ENCODE measurements at places on chromosomes 5 and 9.
A peak's percentile ranks its signal among the peaks of the same experiment; 100 is the strongest.

GRCh38 chr5:39405083-39405843, 19.5 kb downstream of the DAB2 start:
- H3K27ac ChIP-seq = no peak overlapping the region
- no peaks in the 10 kb centered on the region for H3K27me3 ChIP-seq
- DNase-seq = no peak

GRCh38 chr5:6281818-6282217, 96.5 kb downstream of the MED10 start:
- no peak for DNase-seq
- no peak overlapping the region for H3K4me3 ChIP-seq
- H3K27ac ChIP-seq = no peak overlapping the region
- no peaks in the 10 kb centered on the region for H3K4me1 ChIP-seq

DNA sequence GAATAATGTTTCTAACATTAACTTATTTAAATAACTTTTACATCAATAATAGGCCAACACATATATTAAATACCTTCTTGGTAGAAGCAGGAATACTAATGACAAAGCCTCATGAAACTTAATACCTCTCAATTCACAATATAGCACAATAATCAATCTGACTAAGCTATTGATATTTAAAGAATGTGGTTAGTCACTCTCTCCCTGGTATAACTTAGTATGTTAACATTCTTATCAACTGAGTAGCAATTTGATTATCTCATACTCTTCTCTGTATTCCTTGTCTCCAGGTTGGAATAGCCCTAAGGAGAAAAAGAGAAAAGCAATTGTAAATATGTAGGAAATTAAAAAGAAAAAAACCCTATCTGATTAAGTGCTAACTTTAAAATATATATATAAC, 4.9 kb upstream of the PGGT1B start:
- no peak overlapping the region for H3K27ac ChIP-seq
- DNase-seq = no peak
- no peak overlapping the region for H3K4me3 ChIP-seq
- no peaks in the 10 kb centered on the region for H3K36me3 ChIP-seq

GRCh38 chr9:9605681-9606080, 1007.1 kb downstream of the PTPRD start:
- no peaks in the 10 kb centered on the region for H3K4me1 ChIP-seq
- H3K27me3 ChIP-seq = no peaks in the 10 kb centered on the region
- no peak for DNase-seq
- H3K4me3 ChIP-seq = no peak overlapping the region
- no peak overlapping the region for H3K27ac ChIP-seq

- no peaks in the 10 kb centered on the region for H3K4me1 ChIP-seq
- DNase-seq = no peak
- H3K27ac ChIP-seq = no peak overlapping the region
- H3K27me3 ChIP-seq = no peaks in the 10 kb centered on the region
- no peak overlapping the region for H3K4me3 ChIP-seq
These were observed 104.2 kb upstream of the RAI14 start for GRCh38 chr5:34551911-34552433.

GRCh38 chr9:98129451-98129881, 10.4 kb upstream of the TRIM14 start:
- no peaks in the 10 kb centered on the region for H3K27me3 ChIP-seq
- H3K4me1 ChIP-seq = peaks cover 13% of the 10 kb centered on the region
- peak; percentile 63 for DNase-seq
- H3K36me3 ChIP-seq = peaks cover 28% of the 10 kb centered on the region

GRCh38 chr5:110045158-110045557, 355.4 kb downstream of the MAN2A1 start:
- H3K4me3 ChIP-seq = no peak overlapping the region
- H3K4me1 ChIP-seq = no peaks in the 10 kb centered on the region
- no peaks in the 10 kb centered on the region for H3K36me3 ChIP-seq
- H3K27me3 ChIP-seq = no peaks in the 10 kb centered on the region

- H3K4me3 ChIP-seq = no peak overlapping the region
- no peak for DNase-seq
- H3K27ac ChIP-seq = no peak overlapping the region
- H3K27me3 ChIP-seq = no peaks in the 10 kb centered on the region
These were observed 14.1 kb upstream of the CARD19 start for GRCh38 chr9:93081931-93082330.

DNA sequence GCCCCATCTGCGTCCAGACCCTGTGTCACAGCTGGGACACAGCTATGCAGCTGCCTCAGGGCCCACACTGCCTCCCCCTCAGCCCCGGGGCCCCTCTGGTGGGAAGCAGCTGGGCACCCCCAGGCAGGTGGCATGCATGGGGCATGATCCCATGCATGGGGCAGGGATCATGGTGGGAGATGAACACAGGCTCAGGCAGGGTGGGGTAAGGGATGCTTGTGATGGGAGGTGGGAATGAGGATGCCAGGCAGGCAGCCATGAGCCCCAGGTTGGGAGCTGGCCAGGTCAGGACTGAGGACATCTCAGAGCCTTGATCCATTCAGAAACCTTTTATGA, 19.7 kb downstream of the EEIG1 start:
- H3K4me1 ChIP-seq = peaks cover 49% of the 10 kb centered on the region
- H3K27ac ChIP-seq = no peak overlapping the region
- DNase-seq = no peak
- no peak overlapping the region for H3K4me3 ChIP-seq
- H3K27me3 ChIP-seq = no peaks in the 10 kb centered on the region

DNA sequence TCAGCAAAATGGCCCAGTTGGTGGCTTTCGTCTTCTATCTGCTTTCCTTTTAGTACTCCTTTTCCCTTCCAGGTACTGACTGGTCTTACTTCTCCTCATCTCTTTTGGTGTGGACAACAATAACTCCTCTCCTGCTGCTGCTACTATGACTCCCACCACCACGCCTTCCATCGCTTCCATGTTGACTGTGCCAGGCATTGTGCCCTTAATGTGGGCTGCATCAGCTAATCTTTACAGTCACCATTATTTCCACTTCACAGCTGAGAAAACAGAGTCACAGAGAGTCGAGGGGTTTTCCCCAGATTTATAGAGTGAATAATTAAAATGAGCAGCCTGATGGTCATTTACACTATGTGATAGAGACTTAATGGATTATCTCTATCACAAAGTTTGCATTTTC, 184.9 kb upstream of the IL12B start:
- H3K27me3 ChIP-seq = no peaks in the 10 kb centered on the region
- no peak overlapping the region for H3K27ac ChIP-seq
- no peak for DNase-seq
- no peak overlapping the region for H3K4me3 ChIP-seq
- H3K36me3 ChIP-seq = no peaks in the 10 kb centered on the region

DNA sequence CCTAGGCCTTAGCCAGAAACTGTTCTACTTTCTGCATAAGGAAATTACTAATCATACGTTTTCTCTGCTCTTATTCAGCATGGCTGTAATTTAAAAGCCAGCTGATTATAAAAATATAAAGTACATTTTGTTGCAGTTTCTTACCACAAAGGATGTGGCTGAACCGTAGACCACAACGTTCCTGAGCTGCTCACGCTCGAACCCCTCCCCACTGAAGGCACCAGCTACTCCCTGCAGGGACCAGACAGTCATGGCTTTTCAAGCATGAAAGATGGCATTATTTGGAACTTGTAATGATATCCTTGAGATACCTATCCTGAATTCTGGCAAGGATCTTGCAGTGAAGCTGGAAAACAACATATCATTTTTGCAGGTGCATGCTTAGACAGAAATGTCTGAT, 91.8 kb upstream of the DMRT1 start:
- H3K4me3 ChIP-seq = no peak overlapping the region
- H3K27me3 ChIP-seq = no peaks in the 10 kb centered on the region
- H3K36me3 ChIP-seq = peaks cover 15% of the 10 kb centered on the region
- DNase-seq = no peak

DNA sequence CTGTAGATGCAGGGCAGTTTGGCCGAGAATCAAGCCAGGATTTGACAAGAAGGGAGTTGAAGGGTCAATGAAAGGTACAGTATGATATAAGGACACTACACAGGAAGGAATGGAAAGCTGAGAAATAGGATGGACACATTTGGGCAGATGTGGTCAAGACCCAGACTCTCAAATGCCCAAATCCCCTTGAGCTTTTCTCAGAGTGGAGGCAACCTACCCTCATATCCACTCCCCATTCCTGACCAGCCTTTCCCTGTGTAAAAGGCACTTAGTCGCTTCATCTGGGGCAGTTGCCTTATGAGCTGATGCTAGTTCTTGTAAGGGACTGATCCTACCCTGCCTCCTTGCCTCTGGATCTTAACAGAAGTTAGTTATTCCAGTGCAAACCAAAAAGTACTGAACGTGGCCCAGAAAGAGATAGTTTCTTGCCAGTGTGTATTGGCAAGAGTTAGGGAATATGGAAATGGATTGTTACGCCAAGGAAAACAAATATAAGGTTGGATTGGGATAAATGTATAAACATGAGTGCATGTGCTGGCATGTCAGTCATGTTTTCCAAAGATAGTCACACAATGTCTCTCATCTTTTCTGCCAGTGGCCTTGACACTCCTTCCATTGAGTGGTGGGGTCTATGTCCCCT, 4.1 kb upstream of the MCCC2 start:
- peaks cover 8% of the 10 kb centered on the region for H3K4me1 ChIP-seq
- DNase-seq = no peak
- no peaks in the 10 kb centered on the region for H3K27me3 ChIP-seq
- H3K27ac ChIP-seq = no peak overlapping the region

DNA sequence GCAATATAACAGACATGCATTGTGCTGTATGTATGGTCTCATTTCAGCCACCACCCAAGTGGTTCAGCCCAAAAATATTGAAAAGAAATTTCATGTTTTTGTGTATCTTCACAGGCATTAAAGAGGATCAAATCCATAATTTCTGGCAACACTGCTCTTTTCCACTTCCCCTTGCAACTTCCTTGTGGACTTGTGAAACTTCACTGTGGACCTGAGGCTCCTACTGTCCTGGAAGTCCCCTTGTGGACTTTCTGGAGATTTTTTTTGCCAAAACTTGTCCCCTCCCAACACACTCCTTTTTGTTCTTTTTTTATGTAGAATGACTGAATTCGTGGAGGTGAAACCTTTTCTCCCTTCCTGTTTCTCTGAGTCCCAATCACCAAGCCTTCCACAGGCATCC, 14.3 kb downstream of the OTULINL start:
- peaks cover 60% of the 10 kb centered on the region for H3K4me1 ChIP-seq
- DNase-seq = no peak
- H3K4me3 ChIP-seq = no peak overlapping the region

DNA sequence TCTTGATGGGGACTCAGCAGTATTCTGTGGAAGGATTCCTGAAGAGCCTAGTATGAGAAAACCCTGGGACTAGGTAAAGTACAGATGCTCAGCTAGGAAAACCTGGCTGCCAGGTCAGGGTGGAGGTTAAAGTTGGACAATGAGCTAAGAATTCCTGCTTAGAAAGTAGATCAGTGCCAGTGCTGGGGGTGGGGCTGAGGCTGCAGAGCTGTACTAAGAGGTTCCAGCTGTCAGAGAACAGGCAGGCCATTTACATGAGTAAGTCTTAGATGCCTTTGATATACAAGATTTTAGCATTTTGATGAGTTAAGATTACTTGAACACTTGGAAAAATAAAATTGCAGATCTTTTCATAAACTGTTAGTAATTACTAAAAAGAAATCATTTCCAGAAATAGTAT, 332.3 kb upstream of the NUDT12 start:
- DNase-seq = no peak
- no peaks in the 10 kb centered on the region for H3K4me1 ChIP-seq
- no peak overlapping the region for H3K4me3 ChIP-seq
- no peaks in the 10 kb centered on the region for H3K36me3 ChIP-seq
- no peaks in the 10 kb centered on the region for H3K27me3 ChIP-seq

DNA sequence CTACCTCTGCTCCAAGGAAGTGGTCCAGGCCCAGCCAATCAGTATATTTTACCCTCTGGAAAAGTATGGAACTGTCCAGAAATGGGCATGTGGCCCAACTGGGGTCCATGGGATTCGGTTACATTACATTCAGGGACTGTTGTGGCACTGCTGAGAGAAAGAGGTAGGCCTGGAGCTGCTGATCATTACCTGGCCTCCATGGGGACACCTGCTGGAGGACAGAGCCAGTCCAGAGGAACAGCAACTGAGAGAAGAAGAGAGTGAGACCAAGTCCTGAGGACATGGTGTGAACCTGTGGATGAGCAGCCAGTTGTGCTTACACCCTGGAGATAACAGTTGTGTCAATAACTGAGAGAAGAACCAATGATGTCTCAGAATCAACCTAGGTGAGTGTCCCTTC, 48.2 kb downstream of the HMHB1 start:
- H3K27me3 ChIP-seq = no peaks in the 10 kb centered on the region
- H3K27ac ChIP-seq = no peak overlapping the region
- H3K36me3 ChIP-seq = no peaks in the 10 kb centered on the region
- no peak for DNase-seq

GRCh38 chr5:57316798-57317327, 143.0 kb downstream of the GPBP1 start:
- no peaks in the 10 kb centered on the region for H3K36me3 ChIP-seq
- H3K4me1 ChIP-seq = peaks cover 4% of the 10 kb centered on the region
- no peak overlapping the region for H3K27ac ChIP-seq
- no peak overlapping the region for H3K4me3 ChIP-seq

DNA sequence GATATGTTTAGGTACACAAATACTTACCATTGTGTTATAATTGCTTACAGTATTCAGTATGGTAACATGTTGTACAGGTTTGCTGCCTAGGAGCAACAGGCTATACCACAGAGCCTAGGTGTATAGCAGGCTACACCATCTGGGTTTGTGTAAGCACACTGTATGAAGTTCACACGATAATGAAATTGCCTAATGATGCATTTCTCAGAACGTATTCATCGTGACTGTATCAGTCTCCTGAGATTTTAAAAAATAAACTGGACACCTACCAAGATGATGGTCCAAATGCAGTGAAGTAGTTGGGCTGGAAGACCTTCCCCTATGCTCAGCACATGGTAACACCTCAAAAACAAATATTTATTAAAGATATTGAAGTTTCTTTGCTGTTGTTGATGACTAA, 103.3 kb upstream of the NFIB start:
- no peak overlapping the region for H3K4me3 ChIP-seq
- no peak overlapping the region for H3K27ac ChIP-seq
- DNase-seq = no peak

DNA sequence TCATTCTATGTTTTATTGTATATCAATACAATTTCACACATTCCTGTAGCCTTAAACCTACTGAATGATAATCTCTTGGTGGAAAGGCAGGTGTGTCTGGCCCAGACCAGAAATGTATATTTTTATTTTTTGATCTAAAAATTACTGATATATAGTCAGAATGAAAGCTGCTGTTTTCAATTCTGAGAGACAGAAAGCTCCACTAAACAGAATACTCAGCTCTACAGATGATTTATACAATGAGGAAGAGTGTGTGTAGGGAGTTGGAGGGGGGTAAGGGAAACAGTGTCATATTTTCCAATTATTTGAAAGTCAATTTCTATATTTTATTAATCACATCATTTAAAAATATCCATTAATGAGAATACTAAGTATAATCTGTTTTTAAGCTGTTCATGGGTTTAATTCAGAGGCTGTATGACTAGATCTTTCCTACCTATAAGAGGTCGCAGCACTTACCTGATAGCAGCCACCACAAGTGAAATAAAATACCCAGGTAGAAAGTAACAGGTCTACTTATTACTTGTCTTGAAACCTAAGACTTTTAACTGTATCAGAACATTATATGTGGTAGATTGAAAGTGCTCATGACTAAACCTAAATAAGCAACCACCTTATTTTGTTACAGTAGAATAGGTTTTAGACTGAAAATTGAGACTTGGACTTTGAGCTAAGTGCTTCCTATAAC, 183.4 kb downstream of the TMC1 start:
- H3K27me3 ChIP-seq = no peaks in the 10 kb centered on the region
- DNase-seq = no peak
- H3K4me1 ChIP-seq = no peaks in the 10 kb centered on the region
- no peak overlapping the region for H3K4me3 ChIP-seq

Measured in lower lobe of right lung (tissue), 2 donors.